Hypothalamus (tissue), 51 donors: ENCODE measurements at places on chromosomes 1 and 21.

DNA sequence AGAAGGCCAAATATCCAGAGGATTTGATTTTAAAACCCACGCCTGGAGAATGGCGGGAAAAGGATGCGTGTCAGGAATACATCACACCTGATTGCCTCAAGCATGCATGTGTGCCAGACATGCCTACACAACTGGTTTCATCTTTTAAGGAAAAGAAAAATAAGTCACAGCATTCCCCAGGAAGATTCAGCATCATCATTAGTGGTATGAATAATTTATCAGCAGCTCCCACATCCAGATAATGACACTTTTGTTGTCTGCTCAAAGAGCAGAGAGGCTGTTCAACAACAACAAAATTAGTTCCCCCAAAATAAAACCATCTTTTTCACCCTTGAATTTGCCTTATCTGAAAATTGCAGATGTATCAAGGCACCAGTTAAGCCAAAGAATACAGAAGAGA, 328.6 kb upstream of the C1orf87 start:
- DNase-seq: no peak

DNA sequence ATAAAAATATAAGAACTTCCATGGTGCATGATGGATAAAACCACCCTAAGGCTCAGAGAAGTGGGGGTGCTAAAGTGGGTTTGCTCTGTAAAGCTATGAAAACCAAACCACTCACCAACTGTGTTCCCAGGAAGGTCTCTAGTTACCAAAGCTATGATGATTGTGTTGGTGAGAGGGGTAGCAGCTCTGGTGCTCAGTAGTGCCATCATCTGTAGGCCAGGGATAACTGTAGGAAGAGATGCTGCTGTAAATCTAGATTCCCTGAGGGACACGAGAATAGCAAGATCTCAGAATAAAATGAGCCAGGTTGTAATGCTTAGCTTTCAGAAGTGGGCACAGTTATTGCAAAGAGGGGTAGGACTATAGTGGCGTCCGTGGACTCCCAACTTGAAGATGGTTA, 124.5 kb downstream of the GREM2 start:
- no peak for DNase-seq

DNA sequence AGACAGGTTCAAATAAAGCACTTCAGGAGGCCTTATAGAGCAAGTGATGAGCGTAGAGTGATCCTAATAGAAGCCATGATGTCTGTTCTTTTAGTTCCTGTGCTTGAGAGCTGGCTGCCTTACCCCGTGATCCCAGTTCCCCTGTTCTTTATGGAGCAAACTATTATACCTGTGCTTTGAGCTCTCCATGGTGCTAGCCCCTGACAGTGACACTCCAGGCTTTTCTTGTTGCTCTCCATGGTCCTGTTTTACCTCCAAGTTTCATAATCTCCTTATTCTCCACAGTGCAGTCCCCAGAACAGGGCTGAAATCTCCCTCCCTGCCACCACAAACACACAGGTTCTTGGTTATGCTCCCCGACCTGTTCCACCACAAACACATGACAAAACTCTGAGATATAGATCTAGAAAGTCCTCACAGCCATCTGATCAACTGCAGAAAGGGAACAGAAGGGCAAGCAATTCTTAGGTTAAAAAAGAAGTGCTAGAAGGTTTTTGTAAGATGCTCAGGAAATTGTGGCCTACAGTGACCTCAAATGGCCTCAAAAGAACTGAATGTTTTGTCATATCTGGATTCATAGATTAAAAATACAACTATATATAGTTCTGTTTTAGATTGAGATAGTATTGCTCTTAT, 6.0 kb downstream of the CADM3 start:
- no peak for DNase-seq

- DNase-seq: no peak
These were observed 10.6 kb downstream of the ACTL8 start for GRCh38 chr1:17765444-17766411.

DNA sequence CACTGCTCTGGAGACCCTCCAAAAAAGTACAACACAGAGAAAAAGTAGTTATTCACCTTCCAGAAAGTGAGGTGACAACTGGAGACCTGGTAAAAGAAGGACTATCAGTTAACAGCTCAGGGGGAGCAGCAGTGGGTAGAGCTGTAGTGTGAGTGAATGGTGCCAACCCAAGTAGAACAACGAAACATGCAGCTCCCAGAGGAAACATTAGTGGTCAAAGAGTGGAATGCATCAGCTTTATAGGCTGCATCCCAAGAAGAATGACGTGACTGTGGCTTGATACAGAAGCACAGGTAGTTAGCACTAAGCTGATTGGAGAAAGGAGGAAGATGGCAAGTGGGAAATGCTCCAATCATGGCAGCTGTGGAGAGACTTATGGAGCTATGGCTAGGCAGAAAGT, 275.7 kb upstream of the CAMK1G start:
- DNase-seq: no peak

DNA sequence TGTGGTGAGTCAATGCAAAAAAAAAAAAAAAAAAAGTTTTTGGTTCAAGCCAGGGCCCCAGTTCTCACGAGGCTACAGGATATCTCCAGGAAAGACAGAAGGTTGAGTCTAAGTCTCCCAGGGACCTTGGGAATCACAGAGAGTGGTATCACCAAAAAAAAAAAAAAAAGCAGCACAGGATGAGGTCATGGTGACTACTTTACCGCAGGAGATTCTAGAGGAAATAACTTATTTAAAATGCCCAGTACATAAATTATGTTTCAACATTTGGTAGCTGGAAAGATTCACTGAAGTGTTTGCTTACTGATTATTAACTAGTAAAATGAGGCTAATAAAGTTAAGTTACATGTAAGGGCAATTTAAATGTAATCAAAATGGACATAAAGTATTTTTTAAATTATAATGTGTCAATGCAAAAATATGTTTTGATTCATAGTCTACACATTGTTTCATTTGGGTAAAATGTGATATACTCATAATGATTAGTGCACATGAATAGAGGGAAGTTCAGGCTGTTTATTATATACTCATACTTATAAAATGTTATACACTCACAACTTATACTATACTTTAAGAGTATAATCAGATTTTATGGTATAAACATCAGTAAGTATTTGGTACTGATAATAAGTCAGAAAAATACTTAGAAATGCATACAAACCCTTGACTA, 84.1 kb downstream of the PLPPR5 start:
- DNase-seq: no peak

DNA sequence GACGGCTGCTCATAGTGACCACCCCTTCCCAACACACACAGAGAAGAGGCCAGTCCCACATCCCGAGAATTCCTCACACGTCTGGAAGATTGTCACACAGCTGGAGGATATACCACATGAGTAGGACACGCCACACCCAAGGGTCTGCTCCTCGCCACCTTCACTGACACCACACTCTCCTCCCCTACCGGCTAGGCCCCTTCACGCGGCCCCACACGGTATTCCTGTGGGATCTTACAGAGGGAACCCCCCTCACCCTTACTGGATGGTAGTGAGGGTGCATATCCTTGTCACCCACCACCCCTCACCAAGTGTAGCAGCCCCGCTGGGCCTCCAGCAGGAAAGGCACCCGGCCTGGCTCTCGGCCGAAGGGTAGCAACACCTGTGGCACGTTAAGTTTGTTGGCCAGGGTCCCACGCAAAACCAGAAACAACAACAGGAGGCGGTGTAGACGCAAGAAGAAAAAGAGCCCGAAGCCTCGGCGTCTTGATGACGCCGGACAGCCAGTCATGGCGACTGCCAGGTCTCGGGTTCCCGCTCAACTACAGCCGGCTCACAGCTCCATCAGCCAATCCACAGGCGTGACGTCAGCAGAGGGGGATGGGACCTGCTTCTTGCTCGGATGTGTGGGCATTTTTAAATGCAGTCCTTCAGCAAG, at the start of gene NUP210L:
Gene NUP210L, minus strand, starts transcription at position 540 of the 658 bp plus-strand sequence.
- DNase-seq: no peak

DNA sequence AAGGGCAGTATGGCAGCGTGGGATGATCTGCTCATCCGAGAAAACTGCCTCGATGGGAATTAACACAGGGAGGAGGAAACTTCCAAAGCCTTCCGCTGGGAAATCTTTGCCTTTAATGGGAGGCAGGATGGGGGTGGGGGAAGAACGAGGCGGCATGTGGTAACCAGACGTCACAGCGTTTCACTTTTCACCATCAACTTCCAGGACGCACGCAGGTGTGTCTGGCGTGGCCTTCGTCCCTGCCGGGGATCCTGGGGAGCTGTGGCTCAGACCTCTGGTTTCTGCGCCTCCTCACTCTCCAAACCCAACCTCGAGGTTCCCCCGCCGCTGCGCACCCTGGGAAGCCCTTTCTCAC, 282 bp downstream of the RSPH1 start:
- no peak for DNase-seq

- no peak for DNase-seq
These were observed 52.6 kb downstream of the S100B start for GRCh38 chr21:46552274-46552673.

DNA sequence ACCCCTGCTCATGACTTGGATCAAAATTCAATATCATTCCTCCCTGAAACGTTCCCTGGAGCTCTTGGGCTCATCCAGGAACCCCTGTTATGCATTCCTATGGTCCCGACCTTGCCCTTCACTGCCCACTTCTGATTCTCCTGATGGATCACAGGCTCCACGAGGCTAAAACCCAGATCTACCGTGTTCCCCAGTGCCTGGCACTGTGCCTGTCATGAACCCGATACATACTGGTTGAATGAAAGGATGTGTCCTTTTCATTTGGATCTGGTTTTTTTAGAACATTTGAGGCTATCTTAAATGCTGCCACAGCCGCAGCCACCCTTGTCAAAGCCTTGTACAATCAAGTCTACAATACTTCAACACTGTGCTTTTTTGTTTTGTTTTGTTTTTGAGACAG, 22.2 kb upstream of the OPRD1 start:
- no peak for DNase-seq

DNA sequence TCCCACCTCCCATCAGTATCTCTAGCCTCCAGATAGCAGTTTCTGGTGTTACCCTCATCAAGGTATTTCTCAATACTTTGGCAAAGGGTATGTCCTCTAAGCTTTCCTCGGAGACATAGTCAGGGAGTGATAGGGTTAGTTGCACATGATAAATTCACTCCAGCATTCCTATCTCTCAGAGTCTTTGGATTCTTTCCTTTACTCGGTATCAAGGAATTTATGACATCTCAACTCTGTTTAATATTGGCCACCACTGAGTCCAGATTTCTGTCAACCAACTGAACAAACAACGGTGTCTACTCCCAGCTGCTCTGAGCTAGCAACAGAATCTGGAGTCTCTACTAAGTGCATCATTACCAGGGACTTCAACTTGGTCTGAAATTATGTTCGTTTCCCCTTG, 233.4 kb downstream of the TM2D1 start:
- DNase-seq: no peak

DNA sequence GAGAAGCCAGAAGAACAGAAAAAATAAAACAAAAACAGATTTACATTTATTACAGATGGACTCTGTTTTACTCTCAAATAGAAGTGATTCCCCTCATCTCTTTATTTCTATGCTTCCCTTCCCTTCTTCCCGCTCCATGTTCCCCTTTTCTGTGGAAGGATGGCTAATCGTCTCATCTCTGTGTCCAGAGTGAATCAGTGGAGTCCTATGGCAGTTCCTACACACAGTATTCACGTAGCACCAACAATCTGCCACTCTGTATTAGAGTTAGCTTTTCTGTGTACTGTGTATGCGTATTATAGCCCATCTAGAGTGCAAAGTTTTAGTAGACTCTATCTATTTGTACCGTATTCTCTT, 6.8 kb upstream of the ERO1B start:
- no peak for DNase-seq

- no peak for DNase-seq
These were observed 118.7 kb downstream of the POU2F1 start for GRCh38 chr1:167339405-167339804.

DNA sequence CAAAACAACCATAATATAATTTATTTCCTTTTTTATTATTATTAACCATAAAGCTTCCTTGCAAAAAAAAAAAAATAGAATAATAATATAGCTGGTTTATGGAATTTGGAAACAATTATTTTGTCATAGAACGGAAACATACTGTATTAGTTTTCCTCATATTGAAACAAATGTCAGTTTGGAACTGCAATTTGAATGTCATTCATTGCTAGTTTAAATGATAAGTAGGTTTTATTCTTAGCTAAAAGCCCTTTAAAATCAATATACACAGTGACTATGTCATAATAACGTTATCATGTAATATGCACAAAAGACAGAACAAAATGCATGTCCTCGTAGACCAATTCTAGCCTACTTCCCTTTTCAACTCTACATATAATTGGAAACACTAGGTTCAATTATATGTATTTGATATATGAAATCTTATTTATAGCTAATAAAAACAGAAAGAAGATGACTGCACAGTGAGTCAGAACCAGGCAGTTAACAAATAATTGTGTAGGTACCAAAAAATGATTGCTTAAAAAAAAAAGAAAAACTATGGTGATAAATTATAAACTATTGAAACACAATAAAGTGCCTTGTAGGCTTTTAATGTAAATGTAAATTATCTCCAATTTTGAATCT, 85.2 kb upstream of the EXO1 start:
- no peak for DNase-seq
